Left ventricle myocardium inferior (tissue), 1 donor: ENCODE measurements at places on chromosomes 6 and 20. TPM values are rescaled to one million over a fixed set of nuclear protein-coding genes. Genes with fewer than 3 reads are reported as not detected.
A peak's percentile ranks its signal among the peaks of the same experiment; 100 is the strongest.

Gene EBF4
- total RNA-seq = 4.9 TPM

Gene MLN
- total RNA-seq = not detected

DNA sequence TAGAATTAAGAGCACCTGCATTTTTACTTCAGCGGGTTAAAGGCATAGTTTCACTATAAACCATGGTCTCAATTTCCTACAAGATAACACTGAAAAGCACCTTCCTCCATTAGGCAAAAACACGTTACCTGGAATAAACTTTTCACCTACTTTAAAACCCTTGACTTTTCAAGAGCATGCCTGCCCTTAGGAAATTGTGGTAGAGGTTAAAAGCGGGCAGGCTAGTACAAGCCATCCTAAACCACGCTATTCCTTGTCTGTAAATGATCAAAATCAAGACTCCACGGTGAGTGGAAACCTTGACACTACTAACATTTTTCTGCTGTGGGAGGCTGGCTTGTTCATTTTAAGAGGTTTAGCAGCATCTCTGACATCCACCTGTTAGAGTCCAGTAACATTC lies 43.9 kb downstream of the NR2E1 start:
- no peak for DNase-seq

- DNase-seq = no peak
Observed at GRCh38 chr6:64479134-64479533, 843.5 kb downstream of the PHF3 start.

- no peak for DNase-seq
Observed at GRCh38 chr6:122788663-122789181, 336 bp upstream of the SMPDL3A start.

DNA sequence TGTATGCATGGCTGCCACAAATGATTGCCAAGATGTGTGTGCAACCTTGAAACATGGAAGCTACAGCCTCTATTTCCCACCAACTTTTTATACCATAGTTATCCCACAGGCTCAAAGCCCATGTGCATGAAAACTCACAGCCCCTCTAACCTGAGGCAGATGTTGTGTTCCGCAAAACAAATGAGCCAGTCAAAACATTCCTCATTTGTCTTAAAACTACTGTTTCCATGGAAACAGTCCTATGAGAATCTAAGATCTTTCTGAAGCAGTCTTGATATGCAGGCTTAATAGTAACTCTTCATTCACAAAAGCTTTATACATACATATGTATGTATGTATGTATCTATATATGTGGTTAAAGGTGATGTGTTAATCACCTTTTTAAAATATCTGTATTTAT lies 31.2 kb upstream of the MANEA start:
- no peak for DNase-seq

DNA sequence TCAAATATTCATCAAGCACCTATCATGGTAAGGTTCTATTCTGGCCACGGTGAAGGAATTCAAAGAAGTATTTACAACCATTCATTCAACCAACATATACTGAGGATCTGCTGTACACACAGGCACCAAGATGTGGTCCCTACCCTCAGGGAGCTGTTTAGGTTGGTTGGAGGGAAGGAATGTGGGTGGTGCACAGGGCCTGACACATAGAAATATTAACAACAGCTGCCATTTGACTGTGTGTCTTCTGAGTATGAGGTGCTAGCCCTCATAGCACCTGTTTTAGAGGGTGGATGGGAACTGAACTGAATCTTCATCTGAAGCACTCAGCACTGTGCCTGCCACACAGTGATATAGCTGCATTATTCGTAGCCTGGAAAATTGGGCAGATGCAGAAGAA lies 7.3 kb downstream of the SNPH start:
- no peak for DNase-seq

Gene PLCB1
- 6.0 TPM for total RNA-seq

Gene LTB
- total RNA-seq = 0.25 TPM

- DNase-seq = no peak
Observed at GRCh38 chr20:36932476-36933426, 18.8 kb downstream of the SAMHD1 start.

DNA sequence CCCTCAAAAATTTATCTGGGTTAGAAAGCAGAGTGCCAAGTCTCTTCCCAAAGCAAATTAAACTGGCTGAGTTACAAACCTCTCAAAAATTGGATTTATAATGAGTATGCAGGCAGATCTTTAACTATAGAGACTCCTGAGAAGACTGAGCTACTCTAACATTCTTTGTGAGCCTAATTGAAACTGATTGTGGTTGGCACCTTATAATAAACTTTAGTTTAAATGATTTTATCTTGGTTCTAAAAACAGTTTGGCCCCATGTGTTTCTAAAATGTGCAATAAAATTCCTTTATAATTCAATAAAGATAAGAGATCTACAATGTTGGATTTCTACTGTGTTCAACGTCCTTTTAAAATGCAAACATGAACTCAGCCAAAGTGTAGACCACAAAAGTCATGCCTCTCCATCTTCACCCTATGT lies 480.2 kb upstream of the RNF217 start:
- no peak for DNase-seq

- DNase-seq = peak; percentile 73
Observed at GRCh38 chr6:11810039-11810541, 31.5 kb upstream of the ADTRP start.

Gene CGAS
- 0.96 TPM for total RNA-seq

DNA sequence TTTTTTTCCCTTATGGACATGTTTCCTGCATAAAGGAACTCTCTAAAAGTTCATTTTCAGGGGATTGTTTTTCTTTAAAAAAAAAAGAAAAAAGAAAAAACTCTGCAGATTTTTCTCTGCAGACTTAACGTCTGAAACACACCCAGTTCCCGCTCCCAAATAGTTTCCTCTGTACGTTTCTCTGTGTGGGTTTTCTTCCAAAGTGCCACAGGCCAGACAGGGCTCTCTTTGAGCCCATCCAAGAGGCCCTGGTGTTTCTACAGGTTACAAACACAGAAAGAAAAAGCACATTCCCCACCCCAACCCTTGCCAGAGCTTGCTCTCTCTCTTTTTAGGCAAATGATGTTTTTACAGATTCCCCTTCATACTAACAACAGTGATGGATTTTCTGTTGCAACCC lies 258.6 kb downstream of the FNDC1 start:
- no peak for DNase-seq

DNA sequence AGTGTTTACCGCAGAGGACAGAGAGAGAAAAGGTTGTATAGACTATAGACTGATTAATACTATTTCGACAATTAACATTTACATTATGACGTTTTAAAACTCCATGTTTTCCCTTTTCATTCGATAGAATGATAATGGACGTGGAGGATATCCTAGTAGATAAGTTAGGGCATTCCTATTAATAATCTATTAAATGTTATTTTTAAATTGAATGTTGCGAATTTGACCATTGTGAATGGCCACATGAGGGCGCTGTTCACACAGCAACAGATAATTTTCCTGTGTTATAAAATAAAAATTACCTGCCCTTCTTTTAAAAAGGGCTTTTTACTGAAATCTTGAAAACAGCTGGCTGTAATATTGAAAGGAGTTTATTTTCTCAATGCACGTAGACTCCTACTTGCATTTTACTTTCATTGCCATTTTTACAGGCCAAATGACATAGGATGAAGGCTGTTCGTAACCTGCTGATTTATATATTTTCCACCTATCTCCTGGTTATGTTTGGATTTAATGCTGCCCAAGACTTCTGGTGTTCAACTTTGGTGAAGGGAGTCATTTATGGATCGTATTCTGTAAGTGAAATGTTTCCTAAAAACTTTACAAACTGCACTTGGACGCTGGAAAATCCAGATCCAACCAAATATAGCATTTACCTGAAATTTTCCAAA lies 3.3 kb downstream of the ADGRB3 start:
- peak; percentile 26 for DNase-seq

Gene SMLR1
- total RNA-seq = not detected

- no peak for DNase-seq
Observed at GRCh38 chr20:24523661-24524060, 54.2 kb downstream of the SYNDIG1 start.

DNA sequence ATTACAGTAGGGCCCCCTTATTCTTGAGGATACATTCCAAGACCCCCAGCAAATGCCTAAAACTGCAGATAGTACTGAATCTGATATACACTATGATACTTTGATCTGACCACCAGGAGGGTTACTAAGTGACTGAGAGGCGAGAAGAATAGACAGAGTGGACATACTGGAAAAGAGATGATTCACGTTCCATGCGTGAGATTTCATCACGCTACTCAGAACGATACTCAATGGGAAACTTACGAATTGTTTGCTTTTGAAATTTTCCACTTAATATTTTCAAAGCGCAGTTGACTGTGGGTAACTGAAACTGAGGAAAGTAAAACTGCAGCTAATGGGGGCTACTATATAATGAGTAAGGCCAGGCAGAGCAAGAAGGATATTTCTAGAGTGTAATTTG lies 60.8 kb downstream of the STX11 start:
- DNase-seq = no peak

DNA sequence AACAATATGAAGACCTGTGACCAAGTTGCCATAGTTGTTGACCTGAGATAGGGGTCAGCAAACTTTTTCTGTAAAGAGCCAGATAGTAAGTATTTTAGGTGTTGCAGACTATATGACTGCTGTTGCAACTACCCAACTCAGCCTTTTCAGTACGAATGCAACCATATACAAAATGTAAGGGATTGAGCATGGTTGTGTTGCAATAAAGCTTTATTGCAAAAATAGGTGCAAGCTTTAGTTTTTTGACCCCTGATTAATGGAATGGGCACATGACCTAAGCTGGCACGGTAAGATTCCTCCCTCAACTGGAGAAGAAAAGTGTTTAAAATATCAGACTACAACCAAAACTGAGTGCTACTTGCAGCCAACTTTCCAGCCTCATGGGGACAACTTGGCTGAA lies 17.3 kb upstream of the EPM2A start:
- no peak for DNase-seq

DNA sequence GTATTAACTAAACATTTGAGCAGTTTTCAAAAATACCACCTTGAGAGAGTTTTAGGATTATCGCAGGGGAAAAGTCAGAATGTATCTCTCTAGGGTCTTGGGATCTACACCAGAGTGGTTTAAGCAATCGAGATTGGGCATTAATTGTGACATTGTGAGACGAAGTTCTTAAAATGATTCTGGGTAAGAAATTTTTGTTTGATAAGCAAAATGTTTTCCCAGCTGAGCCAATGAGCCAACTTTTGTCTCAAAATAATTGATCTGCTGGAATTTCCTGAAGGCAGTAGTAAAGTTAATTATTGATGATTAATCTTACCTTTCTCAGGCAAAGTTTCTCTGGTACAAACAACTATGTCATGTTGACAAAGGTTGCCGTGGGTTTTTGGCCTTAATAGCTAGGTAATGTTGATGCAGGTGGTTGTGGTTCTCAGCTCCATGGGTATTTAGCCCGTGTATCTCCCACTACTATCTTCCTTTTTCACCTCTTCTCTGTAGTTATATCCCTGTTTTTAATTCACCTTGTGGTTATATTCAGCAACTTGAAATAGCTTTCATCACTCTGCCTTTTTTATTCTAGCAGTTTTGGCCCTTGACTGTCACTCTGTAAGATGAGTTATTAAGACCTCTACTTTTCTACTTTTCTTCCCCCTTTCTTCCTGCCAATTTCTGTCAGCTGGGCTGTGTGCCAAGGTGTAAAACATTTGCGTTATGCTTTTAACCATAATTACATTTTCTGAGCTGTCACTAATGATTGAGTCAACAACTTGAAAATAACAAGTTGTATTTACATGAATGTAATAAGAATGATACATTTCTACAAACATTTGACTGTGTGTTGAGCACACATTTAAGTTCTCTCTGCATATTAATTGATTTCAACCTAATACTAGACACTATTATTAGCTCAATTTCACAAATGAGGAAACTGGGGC lies 368.3 kb upstream of the BTBD3 start:
- no peak for DNase-seq

DNA sequence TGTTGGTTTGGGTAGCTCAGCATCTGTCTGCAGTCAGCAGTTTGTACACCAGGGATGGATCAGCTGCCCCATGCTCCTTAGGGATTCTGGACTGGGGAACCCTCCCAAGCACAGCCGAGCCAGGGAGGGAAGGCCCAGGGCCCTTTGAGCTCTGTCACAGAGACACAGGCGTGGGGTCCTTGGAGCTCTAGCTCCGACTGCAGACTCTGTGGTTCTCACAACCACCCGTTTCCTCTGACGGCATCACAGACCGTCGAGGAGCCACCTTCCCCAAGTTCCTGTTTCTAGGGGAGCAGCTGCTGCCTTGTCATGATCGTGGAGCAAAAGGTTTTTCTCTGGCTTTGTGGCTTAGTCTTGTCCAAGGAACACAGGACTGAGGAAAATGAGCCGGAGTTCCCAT lies at the start of gene SLA2:
Gene SLA2, minus strand, starts transcription at position 199 of the 400 bp plus-strand sequence. CDS start 4,861 bp downstream, outside the sequence.
- no peak for DNase-seq

- DNase-seq = no peak
Observed at GRCh38 chr20:2800521-2801285, at the start of gene CPXM1. Gene CPXM1, minus strand, starts transcription at chr20:2800627. Its CDS starts 55 bp downstream, at chr20:2800572.

GRCh38 chr6:129597023-129597713 lies 112.8 kb downstream of the ARHGAP18 start:
- DNase-seq = no peak

- no peak for DNase-seq
Observed at GRCh38 chr20:46206992-46207549, 89.0 kb downstream of the CD40 start.

DNA sequence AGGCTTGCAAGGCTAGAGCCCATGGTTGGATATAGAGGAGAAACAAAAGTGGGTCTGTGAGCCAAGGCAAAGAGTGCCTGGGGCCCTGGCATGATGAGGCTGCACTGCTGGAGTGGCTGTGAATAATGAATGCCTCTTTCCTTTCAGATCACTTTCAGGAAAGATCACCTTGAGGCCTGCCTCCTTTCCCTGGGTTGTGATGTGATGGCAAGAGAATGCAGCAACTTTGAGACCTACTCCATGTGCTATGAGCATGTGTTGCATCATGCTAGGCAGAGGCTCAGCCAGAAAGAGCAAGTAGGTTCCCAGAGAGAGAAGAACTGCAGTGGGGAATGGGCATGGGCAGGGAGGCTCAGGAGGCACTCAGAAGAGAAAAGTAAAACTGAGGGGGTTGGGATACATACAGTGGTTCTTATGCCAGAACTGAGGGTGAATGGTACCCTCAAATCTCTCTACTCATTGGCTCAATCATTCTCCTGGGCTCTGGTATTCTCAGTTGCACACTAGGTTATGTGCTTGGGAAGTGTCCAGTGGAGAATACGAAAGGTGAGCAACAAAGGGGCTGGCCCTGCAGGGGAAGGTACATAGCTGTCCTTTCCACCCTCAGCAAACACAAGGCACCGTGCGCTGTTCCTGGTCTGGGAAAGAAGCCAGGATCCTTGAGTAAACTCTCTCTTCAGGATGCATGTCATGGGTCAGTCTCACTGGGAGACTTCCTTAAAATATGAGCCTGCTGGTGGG lies 45.9 kb downstream of the CD164 start:
- no peak for DNase-seq

Gene BPI
- total RNA-seq = not detected

Gene BPIFB1
- total RNA-seq = not detected

DNA sequence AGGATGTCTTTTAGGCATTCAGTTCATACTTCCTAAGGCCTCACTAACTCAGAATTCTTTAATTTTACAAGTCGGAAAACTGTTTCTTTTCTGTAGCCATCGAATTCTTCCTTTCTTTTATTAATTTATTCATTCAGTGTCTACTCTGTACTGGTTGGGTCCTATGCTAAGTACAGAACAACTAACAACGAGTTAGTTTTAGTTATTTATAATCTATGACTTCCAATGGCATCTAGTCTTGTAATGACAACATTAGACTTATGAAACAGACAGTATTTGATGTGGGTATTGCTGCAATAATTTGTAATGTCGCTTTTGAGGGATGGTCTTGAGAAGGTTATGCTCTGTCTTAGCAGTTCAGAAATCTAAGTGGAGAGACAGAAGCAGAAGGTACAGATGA lies 55.3 kb upstream of the TINAG start:
- no peak for DNase-seq
